Activated CD4-positive, alpha-beta T cell treated with anti-CD3 and anti-CD28 coated beads, Interleukin-2, amount 10 ng/mL, durations not matched to agents 24 days and 14 days (primary cell): ENCODE measurements at places on chromosomes 13 and 19. TPM values are rescaled to one million over a fixed set of nuclear protein-coding genes. Genes with fewer than 3 reads are reported as not detected.

DNA sequence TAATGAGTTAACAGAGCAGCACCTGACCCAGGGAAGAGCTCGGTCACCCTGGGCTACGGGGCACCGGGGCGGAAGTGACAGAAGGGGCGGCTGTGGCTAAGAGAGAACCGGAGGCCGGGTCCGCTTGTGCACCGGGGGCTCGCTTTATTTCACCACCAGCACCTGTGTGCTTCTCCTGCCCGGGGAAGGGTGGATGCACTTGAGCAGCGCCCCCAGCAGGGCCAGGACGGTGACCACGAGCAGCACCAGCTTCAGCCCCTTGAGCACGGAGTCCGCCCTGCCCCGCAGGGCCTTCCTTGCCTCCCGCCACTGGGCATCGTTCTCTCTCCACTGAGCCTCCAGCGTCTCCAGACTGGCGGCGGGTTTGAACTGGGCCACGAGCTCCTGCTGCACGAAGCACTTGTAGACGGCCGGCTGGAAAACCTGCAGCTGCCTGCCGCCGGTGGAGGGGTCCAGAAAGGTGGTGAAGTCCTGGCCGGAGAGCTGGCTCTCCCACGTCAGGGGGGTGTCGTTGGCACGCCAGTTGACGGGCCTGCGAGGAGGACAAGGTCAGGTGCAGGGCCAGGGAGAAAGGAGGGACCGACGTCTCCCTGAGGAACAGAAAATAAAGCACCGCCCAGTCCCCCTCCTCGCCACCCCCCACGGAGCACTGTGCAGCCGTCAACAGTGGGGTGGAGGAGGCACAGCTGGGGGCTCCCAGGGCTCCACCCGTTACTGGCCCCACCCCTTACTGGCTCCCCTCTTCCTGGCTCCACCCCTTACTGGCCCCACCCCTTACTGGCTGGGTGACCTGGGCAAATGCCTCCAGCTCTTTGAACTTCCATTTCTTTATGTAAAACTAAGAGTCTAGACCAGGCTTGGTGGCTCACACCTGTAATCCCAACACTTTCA is 3.6 kb downstream of the FAM187B start:
- H3K27ac ChIP-seq, result no peak overlapping the region
- H3K36me3 ChIP-seq, result no peaks in the 10 kb centered on the region
- peak; percentile 69 for DNase-seq
- H3K4me1 ChIP-seq, result peaks cover 12% of the 10 kb centered on the region
- no peak overlapping the region for H3K4me3 ChIP-seq

DNA sequence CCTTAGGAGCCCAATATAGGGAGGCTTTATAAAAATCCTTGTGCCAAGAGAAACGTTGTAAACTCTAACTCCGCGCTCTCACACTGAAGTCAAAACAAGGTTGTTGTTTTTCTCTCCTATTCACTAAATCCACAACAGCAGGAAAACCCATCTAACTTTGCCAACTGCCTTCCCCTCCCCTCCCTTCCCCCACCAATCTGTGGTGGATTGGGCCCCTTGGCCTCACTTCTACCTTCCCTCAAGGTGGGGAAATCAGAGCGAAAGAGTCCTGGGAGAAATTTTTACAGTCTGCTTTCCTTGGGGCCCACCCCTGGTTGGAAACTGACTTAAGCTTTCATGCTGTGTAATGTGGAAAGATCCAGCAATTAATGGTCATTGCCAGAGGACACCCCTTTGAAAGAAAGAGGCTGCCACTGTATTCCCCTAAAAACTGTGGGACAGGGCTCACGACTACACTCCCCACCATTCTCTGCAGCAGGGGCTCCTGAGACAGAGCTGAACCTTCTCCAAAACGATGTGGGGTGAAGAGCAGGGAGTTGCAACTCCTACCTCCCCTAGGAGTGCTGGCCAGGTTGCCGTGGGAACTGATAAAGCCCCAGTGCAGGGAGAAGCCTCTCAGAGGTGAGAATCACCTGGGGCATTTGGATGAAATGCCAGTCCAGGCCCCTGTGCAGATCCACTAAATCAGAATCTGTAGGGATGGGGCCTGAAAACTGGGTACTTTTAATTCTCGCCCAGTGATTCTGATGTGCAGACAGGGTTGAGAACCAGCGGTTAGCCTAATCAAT is 1.1 kb downstream of the DHRS12 start:
- DNase-seq, result no peak
- H3K27ac ChIP-seq, result peak overlapping the region; percentile 98
- H3K36me3 ChIP-seq, result peaks cover 2% of the 10 kb centered on the region
- no peaks in the 10 kb centered on the region for H3K27me3 ChIP-seq
- peak overlapping the region; percentile 97 for H3K4me3 ChIP-seq

GRCh38 chr19:2488942-2489731 is 13.2 kb downstream of the GADD45B start:
- H3K27me3 ChIP-seq, result peaks cover 67% of the 10 kb centered on the region
- no peaks in the 10 kb centered on the region for H3K36me3 ChIP-seq
- H3K27ac ChIP-seq, result no peak overlapping the region
- peaks cover 23% of the 10 kb centered on the region for H3K4me1 ChIP-seq

DNA sequence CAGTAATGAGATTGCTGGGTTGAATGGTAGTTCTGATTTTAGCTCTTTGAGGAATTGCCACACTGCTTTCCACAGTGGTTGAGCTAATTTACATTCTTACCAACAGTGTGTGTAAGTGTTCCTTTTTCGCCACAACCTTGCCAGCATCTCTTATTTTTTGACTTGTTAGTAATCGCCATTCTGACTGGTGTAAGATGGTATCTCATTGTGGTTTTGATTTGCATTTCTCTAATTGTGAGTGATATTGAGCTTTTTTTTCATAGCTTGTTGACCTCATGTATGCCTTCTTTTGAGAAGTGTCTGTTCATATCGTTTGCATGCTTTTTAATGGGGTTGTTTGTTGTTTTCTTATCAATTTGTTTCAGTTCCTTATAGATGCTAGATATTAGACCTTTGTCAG is 245.0 kb downstream of the MTUS2 start:
- DNase-seq, result no peak
- no peaks in the 10 kb centered on the region for H3K4me1 ChIP-seq
- H3K27me3 ChIP-seq, result no peaks in the 10 kb centered on the region
- H3K27ac ChIP-seq, result no peak overlapping the region

GRCh38 chr13:36769126-36769525 is 49.9 kb upstream of the RFXAP start:
- no peak overlapping the region for H3K4me3 ChIP-seq
- H3K27me3 ChIP-seq, result peaks cover 6% of the 10 kb centered on the region
- no peak overlapping the region for H3K27ac ChIP-seq

DNA sequence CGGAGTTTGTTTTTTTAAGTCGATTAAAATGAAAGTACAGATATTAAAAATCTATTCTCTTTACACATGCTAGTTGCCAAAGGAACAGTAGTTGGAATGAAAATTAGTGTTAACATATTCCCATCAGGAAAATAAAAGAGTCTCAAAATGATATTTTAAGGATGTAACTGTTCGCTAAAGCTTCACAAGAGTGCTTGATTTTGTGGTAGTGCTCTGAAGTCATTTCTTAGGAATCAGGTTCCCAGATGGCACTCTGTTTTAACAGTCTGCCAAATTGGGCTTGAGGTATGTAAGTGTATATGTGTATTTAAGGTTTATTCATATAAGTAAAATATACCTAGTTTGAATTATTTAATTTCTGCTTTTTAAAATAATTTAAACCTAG is 128.8 kb downstream of the LMO7 start:
- H3K27ac ChIP-seq, result no peak overlapping the region
- no peak for DNase-seq
- H3K27me3 ChIP-seq, result no peaks in the 10 kb centered on the region
- no peak overlapping the region for H3K4me3 ChIP-seq
- H3K4me1 ChIP-seq, result peaks cover 37% of the 10 kb centered on the region
- peaks cover 15% of the 10 kb centered on the region for H3K36me3 ChIP-seq

GRCh38 chr19:18291590-18292461 is 10.4 kb upstream of the JUND start:
- no peaks in the 10 kb centered on the region for H3K27me3 ChIP-seq
- peak overlapping the region; percentile 86 for H3K4me3 ChIP-seq
- peak overlapping the region; percentile 98 for H3K27ac ChIP-seq

- H3K4me3 ChIP-seq, result no peak overlapping the region
Measured at GRCh38 chr19:35232912-35233311, 4.4 kb upstream of the FAM187B start.

DNA sequence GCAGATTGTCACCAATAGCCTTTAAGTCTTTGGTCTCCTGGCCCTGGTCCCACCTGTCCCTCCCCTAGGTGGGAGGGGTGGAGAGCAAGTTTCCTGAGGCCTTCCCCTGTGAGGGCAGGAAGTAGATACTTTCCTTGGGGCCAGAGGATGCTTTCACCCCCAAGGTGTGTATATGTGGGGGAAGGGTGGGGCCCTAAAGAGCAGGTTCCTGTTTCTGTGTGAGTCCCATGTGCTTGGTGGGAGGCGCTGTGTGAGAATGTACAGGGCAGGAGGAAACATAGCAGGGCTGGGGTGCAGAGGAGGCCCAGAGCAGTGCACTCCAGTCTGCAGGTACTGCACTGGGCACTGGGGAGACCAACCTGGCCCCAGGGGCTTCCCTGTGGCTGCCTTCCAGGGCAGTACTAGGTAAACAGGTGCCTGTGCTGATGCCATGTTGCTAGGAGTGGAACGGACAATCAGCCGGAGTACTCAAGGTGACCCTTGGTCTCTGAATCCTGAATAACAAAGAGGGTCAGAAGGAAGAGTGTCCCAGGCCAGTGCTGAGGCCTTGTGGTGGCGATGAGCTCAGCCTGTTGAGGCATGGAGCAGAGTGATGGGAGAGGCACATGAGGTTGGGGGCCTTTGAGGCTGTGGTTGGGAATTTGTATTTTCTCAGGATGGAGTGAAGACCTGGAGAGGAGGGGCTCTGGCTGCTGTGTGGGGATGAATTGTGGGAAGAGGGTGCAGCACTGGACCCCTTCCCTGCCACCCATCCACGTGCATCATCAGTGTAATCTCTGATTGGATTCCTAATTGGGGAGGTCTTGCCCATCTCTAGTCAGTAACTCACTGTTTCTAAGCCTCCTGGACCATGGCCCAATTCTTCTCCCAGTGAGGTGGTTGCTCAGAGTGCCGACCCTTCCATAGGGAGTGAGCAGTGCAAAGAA is 5.1 kb downstream of the EGLN2 start:
- peaks cover 74% of the 10 kb centered on the region for H3K4me1 ChIP-seq
- H3K27me3 ChIP-seq, result no peaks in the 10 kb centered on the region
- peak overlapping the region; percentile 91 for H3K4me3 ChIP-seq
- H3K36me3 ChIP-seq, result peaks cover 57% of the 10 kb centered on the region

- peaks cover 3% of the 10 kb centered on the region for H3K27me3 ChIP-seq
- DNase-seq, result no peak
- H3K36me3 ChIP-seq, result no peaks in the 10 kb centered on the region
- H3K27ac ChIP-seq, result no peak overlapping the region
- no peaks in the 10 kb centered on the region for H3K4me1 ChIP-seq
Measured at GRCh38 chr13:101757446-101758039, 305.1 kb downstream of the ITGBL1 start.

DNA sequence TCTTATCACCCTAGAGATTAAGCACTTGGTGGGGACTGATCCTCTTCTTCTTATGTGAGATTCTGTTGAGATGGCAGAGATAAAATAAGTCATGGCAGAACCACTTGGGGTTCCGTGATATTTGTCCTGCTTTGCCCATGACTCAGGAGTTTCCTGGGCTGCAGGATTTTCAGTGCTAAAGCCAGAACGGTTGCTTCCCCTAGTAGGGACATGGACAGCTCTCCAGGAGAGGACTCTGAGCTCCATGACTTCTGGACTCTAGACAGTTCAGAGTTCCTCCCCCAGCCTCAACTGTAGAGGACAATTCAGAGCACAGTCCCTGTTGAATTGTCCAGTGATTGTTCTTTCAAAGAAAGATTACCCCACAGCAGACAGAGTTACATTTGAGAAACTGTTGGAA is 98.8 kb downstream of the OLFM4 start:
- no peaks in the 10 kb centered on the region for H3K4me1 ChIP-seq
- H3K27me3 ChIP-seq, result no peaks in the 10 kb centered on the region
- H3K27ac ChIP-seq, result no peak overlapping the region
- no peak overlapping the region for H3K4me3 ChIP-seq
- no peak for DNase-seq

DNA sequence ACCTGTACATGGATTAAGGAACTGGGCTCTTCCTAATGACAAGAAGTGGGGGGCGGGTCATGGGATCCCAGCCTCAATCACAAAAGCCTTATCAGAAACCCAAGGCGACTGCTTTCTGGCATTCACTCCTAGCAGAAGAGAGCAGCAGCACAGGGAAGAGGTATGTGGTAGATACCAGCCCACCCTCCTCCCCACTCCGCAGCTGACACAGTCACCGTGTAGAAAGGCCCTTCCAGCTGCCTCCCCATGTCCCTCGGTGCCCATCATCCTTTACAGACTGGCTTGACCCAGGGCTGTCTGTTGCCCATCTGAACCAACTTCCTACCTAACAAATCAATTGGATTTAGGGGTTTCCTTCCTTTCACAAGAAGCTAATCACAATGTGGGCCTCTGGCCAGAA is 3.1 kb upstream of the DHRS12 start:
- peaks cover 39% of the 10 kb centered on the region for H3K4me1 ChIP-seq
- H3K36me3 ChIP-seq, result peaks cover 2% of the 10 kb centered on the region
- H3K27ac ChIP-seq, result no peak overlapping the region
- H3K27me3 ChIP-seq, result no peaks in the 10 kb centered on the region
- no peak overlapping the region for H3K4me3 ChIP-seq

- H3K4me1 ChIP-seq, result peaks cover 56% of the 10 kb centered on the region
- no peaks in the 10 kb centered on the region for H3K36me3 ChIP-seq
- no peak overlapping the region for H3K4me3 ChIP-seq
- no peak overlapping the region for H3K27ac ChIP-seq
- no peak for DNase-seq
Measured at GRCh38 chr13:30156270-30156669, 151.1 kb downstream of the KATNAL1 start.

- H3K4me1 ChIP-seq, result peaks cover 44% of the 10 kb centered on the region
- H3K36me3 ChIP-seq, result peaks cover 53% of the 10 kb centered on the region
- DNase-seq, result no peak
- no peaks in the 10 kb centered on the region for H3K27me3 ChIP-seq
- H3K4me3 ChIP-seq, result no peak overlapping the region
- H3K27ac ChIP-seq, result no peak overlapping the region
Measured at GRCh38 chr19:19471682-19472081, 43.7 kb downstream of the TSSK6 start.

DNA sequence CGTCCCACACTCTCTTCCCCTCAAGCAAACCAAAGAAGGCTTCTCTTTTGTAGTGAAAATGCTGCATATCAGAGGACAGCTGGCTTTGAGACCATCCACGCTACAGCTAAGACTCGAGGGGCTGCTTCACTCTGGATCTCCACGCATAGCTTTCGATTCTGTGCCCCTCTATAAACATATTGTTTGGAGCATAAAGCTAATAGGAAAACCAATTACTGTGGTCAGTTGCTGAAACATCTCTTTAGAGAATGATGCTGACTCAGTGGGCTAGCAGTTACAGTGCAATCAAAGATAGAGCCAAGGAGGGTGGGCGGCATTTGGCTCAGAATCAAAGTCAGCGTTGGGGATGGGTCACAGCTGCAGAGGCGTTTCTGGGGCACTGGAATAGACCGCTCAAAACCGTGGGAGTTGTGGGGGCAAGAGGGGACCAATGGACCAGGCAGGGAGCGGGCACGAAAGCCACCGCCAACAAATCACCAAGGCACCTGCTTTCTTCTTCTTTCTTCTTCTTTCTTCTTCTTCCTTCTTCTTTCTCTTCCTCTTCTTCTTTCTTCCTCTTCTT is 76.7 kb downstream of the RASL11A start:
- peaks cover 17% of the 10 kb centered on the region for H3K27me3 ChIP-seq
- no peak overlapping the region for H3K27ac ChIP-seq
- H3K4me1 ChIP-seq, result no peaks in the 10 kb centered on the region
- no peak overlapping the region for H3K4me3 ChIP-seq
- H3K36me3 ChIP-seq, result no peaks in the 10 kb centered on the region
- DNase-seq, result no peak

The CEACAM21 gene
- 31.1 and 32.8 TPM in 2 replicates for total RNA-seq

The TRIM13 gene
- 18.0 and 18.9 TPM in 2 replicates for total RNA-seq

The ZNF793 gene
- 0.69 and 0.72 TPM in 2 replicates for total RNA-seq

The KANK3 gene
- total RNA-seq, result 0.85 and 1.5 TPM in 2 replicates

The DPRX gene
- not detected in 2 replicates for total RNA-seq

The MYO1F gene
- 33.0 and 37.9 TPM in 2 replicates for total RNA-seq

The NCAN gene
- 0.02 TPM in 1 of 2 replicates, not detected in the other for total RNA-seq
